ENCODE measurements at places on chromosomes 5 and 9. TPM values are rescaled to one million over a fixed set of nuclear protein-coding genes. Genes with fewer than 3 reads are reported as not detected.

DNA sequence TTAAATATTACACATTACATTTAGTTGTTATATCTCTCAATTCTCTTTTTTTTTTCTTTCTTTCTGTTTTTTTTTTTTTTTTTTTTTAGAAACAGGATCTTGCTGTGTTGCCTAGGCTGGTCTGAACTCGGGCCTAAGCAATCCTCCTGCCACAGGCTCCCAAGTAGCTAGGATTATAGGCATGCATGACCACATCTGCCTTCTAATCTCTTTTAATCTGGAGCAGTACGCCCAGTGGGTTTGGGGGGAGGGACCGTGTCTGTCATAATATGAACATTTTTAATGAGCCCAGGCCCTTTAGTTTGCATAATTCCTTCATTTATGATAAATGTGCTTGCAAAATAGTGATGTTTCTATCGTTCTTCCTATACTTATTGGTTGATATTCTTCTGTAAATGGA, 10.3 kb downstream of the RHOBTB3 start:
- no peak for DNase-seq

- DNase-seq, result peak; percentile 49
Measured at GRCh38 chr5:35777358-35778087, 79.2 kb upstream of the IL7R start.

Gene GPRIN1
- total RNA-seq, result 0.23 TPM

DNA sequence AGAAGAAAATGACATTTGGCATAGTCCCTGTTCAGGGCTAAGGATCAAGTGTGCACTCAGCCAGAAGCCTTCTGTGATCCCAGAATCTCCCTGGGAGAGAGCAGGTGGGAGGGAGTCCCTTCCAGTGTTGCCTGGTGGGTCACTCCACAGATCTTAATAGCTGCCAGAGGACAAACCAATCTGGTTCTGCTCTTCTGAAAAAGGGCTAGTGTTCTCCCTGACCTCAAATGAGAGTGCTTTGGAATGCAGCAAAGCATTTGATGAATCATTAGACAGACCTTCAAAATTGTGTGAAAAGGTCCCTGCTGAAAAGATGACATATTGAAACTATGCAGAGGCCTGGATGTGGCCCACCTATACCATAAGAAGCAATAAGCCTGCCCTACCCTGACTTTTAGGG, 339.7 kb downstream of the TMEM232 start:
- no peak for DNase-seq

Gene PCDHB14
- total RNA-seq, result 0.47 TPM

Gene JAKMIP2
- 0.25 TPM for total RNA-seq

GRCh38 chr9:107389617-107390071, 99.9 kb downstream of the KLF4 start:
- no peak for DNase-seq

Data from liver (tissue), 10 donors.